Hematopoietic multipotent progenitor cell treated with erythropoietin and hydrocortisone succinate and interleukin-3 and kit ligand, for 6 days (in vitro differentiated cells): ENCODE measurements at places on chromosomes 7 and 10.

DNA sequence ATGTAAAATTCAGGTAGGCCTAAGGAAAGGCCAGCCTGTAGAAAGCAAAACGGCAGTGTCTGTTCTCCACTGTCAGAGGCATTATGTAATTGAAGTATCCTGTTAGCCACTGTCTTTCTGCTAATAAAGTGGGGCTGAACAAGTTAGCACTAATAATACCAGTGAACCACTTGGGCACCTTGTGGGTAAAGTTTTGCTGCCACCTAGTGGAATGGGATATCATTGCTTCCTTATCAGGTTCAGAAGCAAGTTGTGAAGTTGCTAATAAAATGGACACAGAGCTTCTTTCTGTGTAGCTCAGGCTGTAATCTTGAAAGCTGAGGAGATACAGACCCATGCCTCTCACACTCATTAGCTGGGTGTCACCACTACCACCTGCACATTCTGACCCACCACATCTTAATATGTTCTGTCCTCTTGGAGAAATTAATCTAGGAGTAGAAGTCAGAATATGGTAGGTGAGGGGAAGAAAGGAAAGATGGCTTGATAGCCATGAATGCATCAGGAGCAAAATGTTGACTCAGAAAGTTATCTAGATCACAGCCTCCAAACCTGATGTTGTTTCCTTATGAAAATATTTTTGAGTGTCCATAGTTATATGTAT is 175.1 kb downstream of the SEPTIN7 start:
- peak; percentile 91 for DNase-seq

GRCh38 chr7:144529269-144529926 is 125.9 kb upstream of the NOBOX start:
- DNase-seq: no peak

- no peak for DNase-seq
These were observed 160.7 kb downstream of the TMEM178B start for GRCh38 chr7:141234335-141235105.

- no peak for DNase-seq
These were observed 119.4 kb downstream of the ZFAND4 start for GRCh38 chr10:45553155-45553554.

- DNase-seq: no peak
These were observed 74.9 kb downstream of the MGMT start for GRCh38 chr10:129541748-129542487.

GRCh38 chr7:19464751-19465150 is 244.1 kb downstream of the POLR1F start:
- no peak for DNase-seq

DNA sequence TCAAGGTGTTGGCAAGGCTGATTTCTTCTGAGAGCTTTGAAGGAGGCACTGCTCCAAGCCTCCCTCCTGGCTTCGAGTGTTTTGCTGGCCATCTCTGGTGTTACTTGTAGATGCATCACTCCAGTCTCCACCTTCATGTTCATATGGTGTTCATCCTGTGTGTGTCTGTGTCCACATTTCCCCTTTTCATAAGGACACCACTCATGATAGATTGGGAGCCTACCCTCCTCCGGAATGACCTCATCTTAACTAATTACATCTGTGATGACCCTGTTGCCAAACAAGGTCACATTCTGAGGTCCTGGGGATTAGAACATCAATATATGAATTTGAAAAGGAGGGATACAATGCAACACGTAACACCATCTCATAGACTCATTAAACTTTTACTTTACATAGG is 119.0 kb downstream of the CREB5 start:
- no peak for DNase-seq

DNA sequence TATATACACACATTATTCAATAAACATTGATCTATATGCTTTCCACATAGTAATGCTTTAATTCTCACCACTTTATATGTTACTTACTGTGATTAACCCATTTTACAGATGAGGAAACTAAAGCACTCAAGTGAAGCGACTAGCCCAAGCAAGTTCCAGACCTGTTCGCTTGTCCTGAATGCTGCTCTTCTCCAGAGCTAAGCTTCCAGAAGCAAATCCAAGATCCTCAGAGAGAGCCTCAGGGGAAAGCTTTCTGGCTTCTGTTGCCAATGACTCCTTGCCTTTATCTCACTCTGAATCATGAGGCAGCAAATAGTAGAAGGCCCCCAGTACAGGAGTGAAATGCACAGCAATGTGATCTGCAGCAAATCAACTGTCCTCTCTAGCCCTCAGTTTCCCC is 32.2 kb downstream of the XPNPEP1 start:
- no peak for DNase-seq

- no peak for DNase-seq
These were observed 203.5 kb downstream of the CHCHD3 start for GRCh38 chr7:132878204-132878919.

DNA sequence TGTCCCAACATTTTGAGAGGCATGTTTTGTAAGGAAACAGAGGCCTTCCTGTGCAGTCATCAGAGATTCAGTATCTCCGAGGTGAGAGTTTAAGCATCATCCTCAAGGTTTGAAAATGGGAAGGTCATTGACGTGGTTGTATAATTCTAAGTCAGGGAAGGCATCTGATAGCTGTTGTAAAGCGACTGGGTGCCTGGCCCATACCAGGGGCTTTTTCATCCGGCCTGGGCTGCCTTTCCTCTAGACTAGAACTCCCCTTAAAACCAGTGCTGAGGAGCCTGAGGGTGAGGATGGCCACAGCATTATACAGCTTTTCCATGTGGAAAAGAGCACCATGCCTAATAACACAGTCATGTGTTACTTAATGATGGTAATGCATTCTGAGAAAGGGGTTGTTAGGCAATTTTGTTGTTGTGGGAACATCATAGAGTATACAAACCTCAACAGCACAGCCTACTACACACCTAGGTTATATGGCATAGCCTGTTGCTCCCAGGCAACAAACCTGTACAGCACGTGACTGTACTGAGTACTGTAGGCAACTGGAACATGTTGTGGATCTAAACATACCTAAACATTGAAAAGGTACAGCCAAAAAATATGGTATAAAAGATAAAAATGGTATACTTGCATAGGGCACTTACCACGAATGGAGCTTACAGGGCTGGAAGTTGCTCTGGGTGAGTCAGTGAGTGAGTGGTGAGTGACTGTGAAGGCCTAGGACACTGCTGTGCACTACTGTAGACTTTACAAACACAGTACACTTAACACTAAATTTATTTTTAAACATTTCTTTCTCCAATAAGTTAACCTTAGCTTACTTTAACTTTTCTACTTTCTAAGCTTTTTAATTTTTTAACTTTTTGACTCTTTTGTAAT is 13.5 kb upstream of the CACUL1 start:
- DNase-seq: no peak
